Inflammatory macrophage (primary cell): ENCODE measurements at places on chromosomes 2 and 18.
A peak's percentile ranks its signal among the peaks of the same experiment; 100 is the strongest.

DNA sequence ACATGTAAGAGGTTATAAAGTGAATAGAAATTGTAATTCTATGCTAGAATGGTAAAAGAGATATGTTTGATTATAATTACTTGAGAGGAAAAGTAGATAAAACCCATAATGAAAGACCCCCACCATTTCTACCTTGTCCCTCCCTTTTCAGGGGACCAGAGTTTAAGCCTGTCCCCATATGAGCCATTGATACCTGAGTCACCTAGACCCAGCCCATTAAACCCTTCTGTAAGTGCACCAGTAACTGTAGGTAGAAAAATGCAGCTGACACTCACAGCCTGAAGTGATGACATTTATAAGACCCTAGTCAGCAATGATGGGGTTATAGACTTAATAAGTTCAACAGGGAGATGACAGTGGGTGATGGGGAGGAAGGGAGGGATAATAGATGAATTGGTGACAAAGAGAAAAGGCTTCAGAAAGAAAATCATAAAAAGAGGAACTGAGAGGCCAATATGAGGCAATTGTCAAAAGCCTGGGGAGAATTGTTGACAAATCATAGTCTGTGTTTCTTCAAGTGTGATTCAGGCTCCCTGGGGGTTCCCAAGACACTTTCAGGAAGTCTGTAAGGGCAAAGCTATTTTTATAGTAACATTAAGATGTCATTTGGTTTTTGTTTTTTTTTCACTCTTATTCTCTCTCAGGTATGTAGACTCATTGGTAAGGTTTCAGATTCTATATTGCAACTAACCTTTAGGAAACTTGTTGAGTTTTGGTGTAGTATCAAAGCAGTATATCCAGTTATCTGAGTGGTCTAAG, 544.2 kb downstream of the SATB2 start:
- DNase-seq, result peak; percentile 24

DNA sequence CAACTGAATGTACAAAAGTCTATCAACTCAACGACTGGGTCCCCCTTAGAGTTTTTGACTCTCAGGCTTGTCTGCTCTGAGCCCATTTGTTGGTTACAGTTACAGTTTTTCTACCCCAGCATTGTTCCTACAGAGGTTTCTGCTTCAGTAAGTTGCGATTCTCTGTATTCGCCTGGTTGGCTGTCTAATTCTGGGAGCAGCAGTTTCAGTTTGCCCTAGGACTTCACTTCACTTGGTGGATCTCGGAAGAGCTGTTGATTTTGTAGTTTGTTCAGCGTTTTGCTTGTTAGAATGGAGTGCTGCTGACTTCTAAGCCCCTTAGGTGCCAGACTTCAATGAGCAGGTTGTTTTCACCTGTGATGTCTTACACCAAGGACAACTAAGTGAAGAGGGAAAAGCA, 296.5 kb upstream of the EPAS1 start:
- DNase-seq, result no peak

GRCh38 chr18:3919396-3920061, 469.6 kb downstream of the TGIF1 start:
- no peak for DNase-seq

GRCh38 chr2:222160944-222161343, 137.9 kb downstream of the PAX3 start:
- no peak for DNase-seq

GRCh38 chr2:44347526-44347925, 13.8 kb downstream of the PREPL start:
- DNase-seq, result no peak
